ENCODE measurements at places on chromosomes 12 and 14.

GRCh38 chr14:64673748-64674147, 30.5 kb upstream of the PLEKHG3 start:
- DNase-seq: no peak

DNA sequence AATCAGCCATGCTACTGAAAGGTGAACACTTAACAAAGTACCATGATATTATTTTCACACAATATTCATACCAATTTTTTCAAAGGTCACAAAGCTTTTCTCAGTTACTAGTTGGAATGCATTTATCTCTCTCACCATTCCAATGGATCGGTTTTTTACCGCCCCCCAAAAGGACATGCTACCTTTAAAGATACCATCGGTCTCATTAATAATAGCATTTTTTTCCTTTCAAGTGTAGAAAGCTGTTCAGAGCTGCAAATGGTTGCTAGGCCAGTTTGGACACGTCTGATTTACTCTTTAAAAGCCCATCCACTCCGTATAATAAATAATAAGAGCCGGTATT, 34.9 kb upstream of the STON2 start:
- DNase-seq: no peak

DNA sequence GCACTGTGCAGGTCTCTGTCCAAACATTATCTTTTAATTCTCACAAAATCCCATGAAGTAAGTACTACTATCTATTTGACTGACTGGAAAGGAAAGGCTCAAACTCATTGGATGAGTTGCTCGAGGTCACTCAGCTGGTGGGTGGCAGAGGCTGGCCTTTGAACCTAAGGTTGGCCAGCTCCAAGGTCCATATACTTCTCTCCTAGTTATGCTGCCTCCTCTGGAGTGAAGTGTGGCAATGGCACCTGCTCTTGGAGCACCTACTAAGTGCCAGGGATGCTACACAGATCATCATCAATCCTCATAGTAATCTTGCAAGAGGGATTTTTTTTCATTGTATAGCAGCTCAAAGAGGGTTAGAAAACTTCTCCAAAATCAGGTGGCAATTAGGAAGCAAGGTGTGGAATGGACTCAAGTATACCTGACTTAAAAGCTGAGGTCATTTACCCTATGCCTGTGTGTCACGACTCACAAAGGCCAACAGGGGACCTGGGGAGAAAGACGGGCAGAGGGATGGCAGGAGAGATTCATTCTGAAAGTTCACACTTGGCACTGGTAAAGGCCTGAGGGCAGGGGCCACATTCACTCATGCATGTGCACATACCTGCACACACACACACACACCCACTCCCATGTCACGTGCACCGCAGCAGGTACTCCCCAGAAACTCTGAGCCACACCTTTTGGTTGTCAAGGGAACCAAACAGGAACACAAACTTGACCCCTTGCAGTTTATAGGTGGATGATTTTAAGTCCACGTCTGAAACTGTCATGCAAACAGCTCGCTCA, 146.4 kb downstream of the FOXN3 start:
- no peak for DNase-seq

DNA sequence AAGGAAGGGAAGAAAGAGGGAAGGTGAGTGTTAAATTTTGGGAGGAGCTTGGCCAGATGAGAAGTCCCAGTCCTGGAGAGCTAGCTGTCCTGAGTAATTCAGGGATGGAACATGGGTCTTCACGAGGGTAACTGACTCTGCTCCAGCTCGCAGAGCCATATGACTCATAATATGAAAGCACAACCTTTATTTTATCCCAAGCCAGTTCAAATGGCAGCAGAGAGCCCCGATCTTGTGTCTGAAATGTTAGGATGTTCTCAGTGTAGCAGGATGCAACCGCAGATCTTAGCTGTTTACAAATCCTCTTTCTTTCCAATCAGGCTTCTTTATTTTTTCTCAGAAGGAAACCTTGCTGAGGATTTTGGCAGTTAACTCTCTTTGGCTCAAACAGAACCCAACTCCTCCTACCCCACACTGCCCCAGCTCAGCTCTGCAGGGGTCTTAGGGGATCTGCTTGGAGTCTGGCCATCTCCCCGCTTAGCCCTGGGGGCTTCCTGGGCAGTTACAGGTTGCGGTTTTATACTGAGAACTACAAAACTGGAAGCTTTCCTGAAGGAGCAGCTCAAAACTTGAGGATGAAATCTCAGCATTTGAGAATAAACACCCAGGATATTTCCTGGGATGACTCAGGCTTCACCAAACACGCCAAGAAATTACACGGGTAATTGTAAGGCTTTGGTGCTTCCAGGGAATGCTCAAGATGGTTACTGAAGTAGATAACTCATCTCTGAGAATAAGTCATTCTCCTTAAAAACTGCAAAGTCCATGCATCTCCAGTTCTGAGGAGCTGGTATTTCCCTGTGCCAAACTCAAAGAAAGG, 92.5 kb downstream of the VCPKMT start:
- peak; percentile 82 for DNase-seq

DNA sequence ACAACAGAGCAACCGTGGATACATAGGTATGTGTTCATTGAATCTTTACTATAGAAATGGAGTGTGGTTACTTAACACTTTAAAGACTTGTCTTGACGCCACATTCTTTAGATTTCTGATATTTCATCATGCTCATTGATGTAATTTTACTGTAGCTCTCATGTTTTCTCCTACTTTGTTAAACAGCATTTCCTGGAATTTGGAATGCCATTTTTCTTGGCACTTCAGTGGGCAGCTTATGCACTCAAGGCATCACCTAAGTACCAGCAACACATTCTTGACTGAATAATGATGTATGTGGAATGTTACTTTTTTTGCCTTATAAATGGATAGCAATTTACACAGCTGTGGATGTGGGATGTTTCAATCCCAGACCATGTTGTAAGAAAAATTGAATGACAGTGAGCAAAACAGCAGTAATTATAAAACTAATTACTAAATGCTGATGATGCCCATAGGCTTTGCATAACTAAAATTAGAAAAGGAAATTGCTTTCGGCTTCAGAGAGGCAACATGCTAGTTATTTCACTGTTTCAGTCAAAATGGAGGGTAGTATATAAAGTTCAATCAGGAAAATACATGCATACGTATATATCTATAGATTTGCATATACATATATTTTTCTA, 298.5 kb downstream of the NPAS3 start:
- DNase-seq: no peak

DNA sequence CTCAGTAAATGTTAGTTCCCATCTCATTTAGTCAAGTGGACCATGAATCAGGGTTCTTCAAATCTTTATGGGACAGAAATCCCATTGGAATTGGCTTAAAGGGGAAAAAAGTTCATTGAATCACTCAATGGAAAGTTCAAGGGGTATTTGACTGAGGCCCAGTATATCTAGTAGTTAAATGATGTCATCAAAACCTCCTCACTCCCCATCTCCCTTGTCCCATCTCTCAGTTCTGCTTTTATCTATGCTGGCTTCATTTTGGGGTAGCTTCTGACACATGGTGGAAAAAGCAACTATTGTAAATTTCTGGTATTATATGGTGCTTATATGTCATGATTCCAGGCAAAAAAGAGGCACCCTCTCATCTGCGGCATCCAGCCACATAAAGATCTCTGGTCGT, 51.9 kb downstream of the DAAM1 start:
- no peak for DNase-seq

DNA sequence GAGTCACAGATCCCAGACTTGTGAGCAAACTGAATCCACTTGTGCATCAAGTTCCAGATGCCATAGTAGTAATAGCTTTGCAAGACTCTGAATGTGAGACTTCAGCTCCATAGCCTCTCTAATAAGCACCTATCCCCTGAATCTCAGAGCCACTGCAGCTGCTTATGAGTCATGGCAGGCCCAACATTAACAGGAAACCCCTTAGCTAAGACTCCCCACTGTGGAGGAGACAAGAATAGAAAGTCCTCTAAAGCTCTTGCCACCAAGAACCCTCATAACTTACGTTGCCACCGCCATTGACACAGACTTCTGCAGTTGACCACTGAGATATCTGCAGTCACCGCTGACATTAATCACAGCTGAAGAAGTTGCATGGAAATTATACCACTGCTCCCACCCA, 62.9 kb upstream of the PDE3A start:
- peak; percentile 22 for DNase-seq

DNA sequence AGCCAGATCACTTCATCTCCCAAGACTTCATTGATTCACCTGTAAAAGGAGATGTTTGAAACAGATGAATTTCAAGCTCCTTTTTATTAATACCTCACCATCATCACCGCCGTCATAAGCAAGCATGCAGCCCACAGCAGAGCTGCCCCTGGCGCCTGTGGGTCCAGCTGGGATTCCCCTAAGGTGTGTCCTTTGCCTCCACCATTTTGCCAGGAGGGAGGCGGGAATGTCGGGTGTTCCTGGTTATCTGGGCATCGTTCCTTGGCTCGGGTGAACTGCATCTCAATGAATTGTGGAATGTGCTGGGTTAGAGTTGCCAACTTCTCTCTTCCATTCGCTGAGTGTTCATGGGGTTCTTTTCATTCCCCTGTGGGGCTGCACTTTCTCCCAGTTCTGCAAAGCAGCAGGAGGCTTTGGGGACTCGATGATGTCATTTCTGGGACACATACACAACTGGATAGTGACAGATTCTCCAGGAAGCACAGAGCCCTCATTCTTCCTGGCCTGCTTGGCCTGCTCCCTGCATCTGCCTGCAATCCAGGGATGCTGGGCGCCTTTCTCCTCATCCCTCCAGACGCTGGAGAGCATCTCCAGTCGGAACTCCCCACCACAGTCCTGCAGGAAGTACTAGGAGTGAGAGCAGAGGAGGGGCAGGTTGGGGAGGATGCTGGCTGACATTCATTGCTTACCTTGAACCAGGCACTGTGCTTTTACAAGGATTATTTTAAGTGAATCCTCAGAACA, 10.1 kb downstream of the CCND2 start:
- DNase-seq: no peak

DNA sequence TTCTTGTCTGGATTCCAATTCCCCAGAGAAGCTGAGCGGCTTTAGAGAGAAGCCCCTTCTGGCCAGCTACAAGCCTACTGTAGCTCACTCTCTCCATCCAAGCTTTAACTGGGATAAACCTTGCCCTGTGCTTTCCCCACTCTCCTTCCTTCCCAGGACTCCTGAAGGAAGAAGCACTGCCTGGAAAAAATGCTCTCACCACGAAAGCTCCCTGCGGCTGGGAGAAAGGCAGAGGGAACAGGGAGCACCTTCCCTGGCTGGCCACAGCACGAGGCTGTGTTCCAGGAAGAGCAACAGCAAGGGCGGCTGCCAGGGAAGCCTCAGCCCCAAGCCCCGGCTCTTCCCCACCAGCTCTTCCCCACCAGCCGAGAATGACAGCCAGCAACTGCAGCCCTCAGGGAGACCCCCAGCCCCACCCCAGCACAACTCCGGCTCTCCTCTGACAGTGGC, 40.8 kb upstream of the PNMA1 start:
- peak; percentile 61 for DNase-seq

Data from EL (cell line).